ENCODE measurements at places on chromosomes 7 and 10.

DNA sequence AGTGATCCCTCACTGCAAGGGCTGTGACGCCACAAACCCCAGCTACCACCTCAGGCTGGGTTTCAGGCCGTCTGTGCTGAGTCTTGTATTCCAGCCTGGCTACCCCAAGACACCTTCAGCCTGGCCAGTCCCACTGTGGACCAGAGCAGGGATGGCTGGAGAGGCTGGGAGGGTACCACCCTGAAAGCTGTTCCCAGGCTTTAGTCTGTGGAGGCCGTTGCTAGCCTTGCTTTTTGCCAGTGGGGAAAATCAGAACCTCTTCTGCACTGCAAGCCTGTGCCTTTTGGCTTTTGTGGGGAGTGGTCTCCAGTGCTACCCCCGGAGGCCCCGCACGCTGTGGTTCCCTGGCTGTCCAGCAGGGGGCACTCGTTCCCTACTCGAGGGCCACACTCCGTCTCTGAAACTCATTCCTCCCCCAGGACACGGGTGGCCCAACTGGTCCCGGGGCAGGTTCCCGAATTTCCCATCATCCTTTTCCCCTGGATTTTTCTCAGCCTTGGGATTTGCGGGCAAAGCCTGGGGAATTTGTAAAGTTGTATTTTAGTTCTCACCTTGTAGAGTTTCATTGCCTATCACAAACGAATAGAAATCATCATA is 128.4 kb upstream of the BTBD16 start:
- no peaks in the 10 kb centered on the region for H3K27me3 ChIP-seq
- no peak for DNase-seq
- no peak overlapping the region for H3K27ac ChIP-seq
- no peaks in the 10 kb centered on the region for H3K4me1 ChIP-seq

DNA sequence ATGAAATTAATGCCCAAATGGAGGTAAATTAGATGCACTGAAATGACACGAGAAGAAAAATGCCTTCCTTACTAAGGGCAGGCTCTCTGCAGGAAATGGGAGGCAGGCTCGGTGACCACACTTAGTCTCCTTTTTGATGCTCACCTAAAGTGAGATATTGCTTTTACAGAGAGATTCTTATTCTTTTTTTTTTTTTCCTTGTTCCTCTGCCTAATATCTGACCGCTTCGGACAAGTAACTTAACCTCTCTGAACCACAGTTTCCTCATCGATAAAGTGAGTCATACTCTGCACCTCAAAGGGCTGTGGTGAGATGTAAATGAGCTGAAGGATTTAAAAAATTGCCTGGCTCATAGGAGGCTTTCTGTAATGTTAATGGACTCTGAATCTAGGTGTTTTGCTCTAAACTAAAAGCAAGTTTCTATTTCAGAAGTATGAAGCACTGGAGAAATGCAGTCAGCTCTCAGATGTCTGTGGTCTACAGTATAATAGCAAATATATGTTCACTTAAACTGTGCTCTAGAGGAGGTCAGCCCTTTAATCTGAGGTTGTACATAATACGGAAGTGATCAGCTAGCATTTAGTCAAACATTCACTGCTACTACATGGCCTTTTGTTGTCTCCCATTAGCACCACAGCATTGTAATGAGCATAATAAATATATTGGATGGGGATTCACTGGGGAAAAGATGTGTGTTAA is 23.2 kb downstream of the NKX2-3 start:
- no peaks in the 10 kb centered on the region for H3K4me1 ChIP-seq
- no peak overlapping the region for H3K27ac ChIP-seq
- DNase-seq, result no peak

GRCh38 chr7:46990761-46991160 is 591.1 kb downstream of the TNS3 start:
- H3K4me1 ChIP-seq, result no peaks in the 10 kb centered on the region
- H3K4me3 ChIP-seq, result no peak overlapping the region
- no peaks in the 10 kb centered on the region for H3K27me3 ChIP-seq

- H3K36me3 ChIP-seq, result no peaks in the 10 kb centered on the region
- H3K27me3 ChIP-seq, result no peaks in the 10 kb centered on the region
- H3K27ac ChIP-seq, result no peak overlapping the region
- H3K4me3 ChIP-seq, result no peak overlapping the region
Observed at GRCh38 chr10:122630526-122630925, 69.1 kb downstream of the C10orf120 start.

DNA sequence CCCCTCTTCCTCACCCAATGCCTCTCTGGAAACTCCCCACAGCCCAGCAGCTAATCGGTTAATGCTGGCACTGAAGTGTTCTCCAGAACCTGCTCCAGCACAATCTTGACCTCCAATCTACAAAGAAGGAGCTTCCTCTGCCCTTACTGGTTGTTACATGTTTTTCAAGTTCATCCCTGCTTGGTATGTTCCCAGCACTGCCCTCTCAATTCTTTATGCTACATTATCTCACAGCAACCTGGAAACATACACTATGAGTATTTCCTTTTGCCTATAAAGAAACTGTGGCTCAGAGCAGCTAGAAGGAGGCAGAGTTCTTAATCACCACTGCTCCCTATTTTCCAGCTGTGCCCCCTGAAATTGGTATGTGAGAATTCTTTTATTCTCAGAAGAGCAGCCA is 84.1 kb upstream of the KMT2E start:
- H3K4me1 ChIP-seq, result no peaks in the 10 kb centered on the region
- H3K27me3 ChIP-seq, result no peaks in the 10 kb centered on the region
- DNase-seq, result no peak
- H3K27ac ChIP-seq, result peak overlapping the region; percentile 17

DNA sequence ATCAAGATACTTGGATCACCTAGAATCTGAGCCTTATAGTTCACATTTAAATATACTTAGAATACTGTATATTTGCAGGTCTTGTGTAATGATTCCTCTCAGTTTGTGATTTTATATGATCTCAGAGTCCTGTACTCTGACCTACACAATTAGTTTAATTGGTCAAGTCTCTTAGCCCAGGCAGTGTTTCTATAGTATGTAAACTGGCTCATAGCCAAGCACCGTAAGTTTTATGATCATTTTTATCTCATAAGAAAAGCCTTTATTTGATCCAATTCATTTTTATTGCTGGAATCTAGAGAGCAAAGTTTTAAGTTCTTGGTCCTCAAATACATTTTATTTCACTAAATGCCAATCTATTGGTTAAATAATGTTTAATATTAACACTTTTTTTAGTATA is 242.2 kb downstream of the MALRD1 start:
- H3K4me3 ChIP-seq, result no peak overlapping the region
- no peaks in the 10 kb centered on the region for H3K27me3 ChIP-seq
- H3K4me1 ChIP-seq, result no peaks in the 10 kb centered on the region
- no peak overlapping the region for H3K27ac ChIP-seq
- H3K36me3 ChIP-seq, result no peaks in the 10 kb centered on the region

DNA sequence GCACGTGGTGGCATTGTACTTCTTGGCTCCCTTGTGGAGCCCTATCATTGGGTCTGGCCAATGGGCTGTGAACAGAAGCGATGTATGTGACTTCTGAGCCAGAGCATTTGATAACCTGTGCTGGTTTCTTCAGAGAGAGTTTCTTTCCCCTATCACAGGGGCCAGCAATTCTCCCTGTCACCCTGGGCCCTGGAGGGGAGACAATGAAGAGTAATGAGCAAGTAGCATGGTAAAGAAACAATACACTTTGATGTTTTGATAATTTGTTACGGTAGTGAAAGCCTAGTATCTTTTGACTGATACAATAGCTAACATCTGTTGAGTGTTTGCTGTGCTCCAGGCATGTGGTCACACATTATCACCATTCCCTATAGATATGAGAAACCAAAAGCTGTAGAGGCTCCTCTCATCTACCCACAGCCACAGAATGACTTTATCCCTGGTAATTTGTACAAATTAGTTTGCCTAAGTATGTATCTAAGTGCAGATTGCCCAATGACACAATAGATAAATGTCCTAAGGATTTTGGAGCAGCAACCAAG is 113.4 kb upstream of the SVIL start:
- H3K27ac ChIP-seq, result no peak overlapping the region
- no peaks in the 10 kb centered on the region for H3K4me1 ChIP-seq
- H3K36me3 ChIP-seq, result no peaks in the 10 kb centered on the region
- no peak for DNase-seq
- H3K27me3 ChIP-seq, result no peaks in the 10 kb centered on the region

GRCh38 chr7:141201145-141201885 is 127.5 kb downstream of the TMEM178B start:
- no peaks in the 10 kb centered on the region for H3K27me3 ChIP-seq
- no peak overlapping the region for H3K27ac ChIP-seq
- no peak for DNase-seq
- H3K4me1 ChIP-seq, result no peaks in the 10 kb centered on the region
- H3K36me3 ChIP-seq, result no peaks in the 10 kb centered on the region

DNA sequence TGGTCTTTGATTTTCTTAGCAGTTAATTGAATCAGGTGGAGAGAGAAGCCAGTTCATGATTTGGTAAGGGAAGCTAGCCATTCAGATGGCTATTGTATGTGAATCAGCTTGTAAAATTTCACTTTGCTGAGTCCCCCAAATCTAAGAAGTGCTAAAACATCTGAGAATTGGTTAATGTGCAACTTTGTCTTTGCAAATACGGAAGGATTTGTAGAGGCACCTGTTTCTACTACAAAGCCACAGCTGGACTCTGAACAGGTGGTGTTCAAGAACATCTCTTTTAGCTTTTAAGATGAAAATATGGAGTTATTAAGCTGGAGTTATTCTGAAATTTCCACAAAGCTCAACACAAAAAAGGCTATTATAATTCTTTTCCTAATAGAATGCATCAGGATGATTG is 132.6 kb downstream of the VPS50 start:
- no peaks in the 10 kb centered on the region for H3K27me3 ChIP-seq
- H3K4me3 ChIP-seq, result no peak overlapping the region
- DNase-seq, result no peak
- H3K27ac ChIP-seq, result no peak overlapping the region
- H3K4me1 ChIP-seq, result no peaks in the 10 kb centered on the region

GRCh38 chr10:45514291-45515270 is 140.6 kb downstream of the ALOX5 start:
- no peak overlapping the region for H3K27ac ChIP-seq
- no peaks in the 10 kb centered on the region for H3K36me3 ChIP-seq
- H3K27me3 ChIP-seq, result no peaks in the 10 kb centered on the region
- DNase-seq, result no peak

DNA sequence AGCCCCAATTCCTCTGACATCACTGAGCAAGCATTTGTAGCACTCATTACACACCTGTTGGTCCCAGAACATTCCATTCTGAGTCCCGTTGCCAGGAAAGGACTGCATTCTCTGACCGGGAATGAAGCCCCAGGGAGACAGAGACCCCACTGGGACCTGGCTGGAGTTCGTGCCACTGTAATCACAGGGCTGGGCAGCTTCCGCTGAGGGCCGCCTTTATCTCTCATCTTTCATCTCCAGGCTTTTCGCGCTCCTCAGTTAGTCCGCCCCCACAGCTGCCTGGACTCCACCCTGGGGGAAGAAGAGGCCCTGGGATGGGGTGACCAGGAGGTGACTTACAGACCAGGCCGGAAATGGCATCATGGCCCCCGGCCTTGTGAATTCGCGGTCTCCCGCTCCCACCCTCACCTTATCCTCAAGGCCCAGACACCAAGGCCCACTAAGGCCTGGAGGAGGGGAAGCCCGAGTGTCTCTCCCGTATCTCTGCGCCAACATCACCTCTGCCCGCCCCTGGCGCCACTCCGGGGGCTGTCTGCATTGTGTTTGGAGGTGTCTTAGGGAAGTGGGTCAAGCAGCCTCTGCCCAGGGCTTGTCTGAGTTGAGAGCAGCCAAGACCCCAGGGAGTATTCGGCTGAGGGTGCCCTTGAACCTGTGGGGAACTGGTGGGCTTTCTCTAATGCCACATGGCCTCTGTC is 75.4 kb downstream of the PROSER2 start:
- H3K4me1 ChIP-seq, result no peaks in the 10 kb centered on the region
- no peaks in the 10 kb centered on the region for H3K36me3 ChIP-seq
- peak overlapping the region; percentile 69 for H3K27ac ChIP-seq
- H3K4me3 ChIP-seq, result no peak overlapping the region

GRCh38 chr10:107585630-107586029 is 421.1 kb upstream of the SORCS1 start:
- no peaks in the 10 kb centered on the region for H3K27me3 ChIP-seq
- no peak overlapping the region for H3K27ac ChIP-seq
- H3K4me1 ChIP-seq, result no peaks in the 10 kb centered on the region
- no peaks in the 10 kb centered on the region for H3K36me3 ChIP-seq
- H3K4me3 ChIP-seq, result no peak overlapping the region
- no peak for DNase-seq

- no peak overlapping the region for H3K27ac ChIP-seq
- H3K4me3 ChIP-seq, result no peak overlapping the region
- no peaks in the 10 kb centered on the region for H3K36me3 ChIP-seq
- no peak for DNase-seq
Observed at GRCh38 chr7:131354390-131354789, 26.7 kb downstream of the MKLN1 start.

- H3K27ac ChIP-seq, result no peak overlapping the region
- no peaks in the 10 kb centered on the region for H3K27me3 ChIP-seq
- no peak overlapping the region for H3K4me3 ChIP-seq
- H3K4me1 ChIP-seq, result no peaks in the 10 kb centered on the region
- H3K36me3 ChIP-seq, result peaks cover 17% of the 10 kb centered on the region
Observed at GRCh38 chr7:154950960-154951359, 52.0 kb downstream of the PAXIP1 start.

DNA sequence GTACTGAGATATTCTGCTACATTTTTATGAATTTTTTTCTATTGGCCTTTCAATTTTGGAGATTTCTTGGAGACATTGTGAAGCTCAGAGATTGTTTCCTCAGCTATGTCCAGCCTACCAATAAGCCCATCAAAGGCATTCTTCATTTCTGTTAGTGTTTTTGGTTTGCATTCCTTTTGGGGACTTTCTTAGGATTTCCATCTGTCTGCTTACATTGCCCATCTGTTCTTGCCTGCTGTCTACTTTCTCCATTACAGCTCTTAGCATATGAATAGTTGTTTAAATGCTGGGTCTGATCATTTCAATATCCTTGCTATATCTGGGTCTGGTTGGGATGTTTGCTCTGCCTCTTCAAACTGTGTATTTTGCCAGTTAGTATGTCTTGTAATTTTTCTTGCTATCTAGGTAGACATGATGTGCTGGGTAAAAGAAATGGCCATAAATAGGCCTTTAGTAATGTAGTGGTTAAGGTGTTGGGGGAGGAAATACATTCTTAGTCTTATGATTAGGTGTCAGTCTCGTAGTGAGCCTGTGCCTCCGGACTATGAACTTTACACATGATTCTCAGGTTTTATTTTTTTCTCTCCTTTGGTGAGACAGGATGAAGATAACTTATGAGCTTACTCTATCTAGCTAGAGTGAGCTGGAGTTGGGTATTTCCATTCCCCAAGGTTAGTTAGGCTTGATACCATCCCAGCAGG is 32.6 kb upstream of the NME8 start:
- no peak overlapping the region for H3K27ac ChIP-seq
- H3K36me3 ChIP-seq, result no peaks in the 10 kb centered on the region
- no peaks in the 10 kb centered on the region for H3K4me1 ChIP-seq
- H3K27me3 ChIP-seq, result no peaks in the 10 kb centered on the region
- DNase-seq, result no peak

- H3K36me3 ChIP-seq, result no peaks in the 10 kb centered on the region
- no peak for DNase-seq
- H3K27me3 ChIP-seq, result no peaks in the 10 kb centered on the region
- no peaks in the 10 kb centered on the region for H3K4me1 ChIP-seq
Observed at GRCh38 chr7:70042533-70042932, 444.3 kb downstream of the AUTS2 start.

- no peak overlapping the region for H3K27ac ChIP-seq
- no peaks in the 10 kb centered on the region for H3K4me1 ChIP-seq
- no peak for DNase-seq
- H3K27me3 ChIP-seq, result no peaks in the 10 kb centered on the region
- no peak overlapping the region for H3K4me3 ChIP-seq
- no peaks in the 10 kb centered on the region for H3K36me3 ChIP-seq
Observed at GRCh38 chr10:15427843-15428414, 56.8 kb upstream of the FAM171A1 start.

GRCh38 chr7:151565541-151565940 is 45.8 kb upstream of the RHEB start:
- no peak overlapping the region for H3K4me3 ChIP-seq
- DNase-seq, result no peak
- no peaks in the 10 kb centered on the region for H3K27me3 ChIP-seq
- H3K27ac ChIP-seq, result no peak overlapping the region
- H3K4me1 ChIP-seq, result no peaks in the 10 kb centered on the region
- H3K36me3 ChIP-seq, result no peaks in the 10 kb centered on the region

All from breast epithelium (tissue), 4 donors.